Stimulated activated CD4-positive, alpha-beta T cell treated with anti-CD3 and anti-CD28 coated beads, Interleukin-15, amount 100 ng/mL, for 1 hour (primary cell): ENCODE measurements at places on chromosomes 12 and 14.

DNA sequence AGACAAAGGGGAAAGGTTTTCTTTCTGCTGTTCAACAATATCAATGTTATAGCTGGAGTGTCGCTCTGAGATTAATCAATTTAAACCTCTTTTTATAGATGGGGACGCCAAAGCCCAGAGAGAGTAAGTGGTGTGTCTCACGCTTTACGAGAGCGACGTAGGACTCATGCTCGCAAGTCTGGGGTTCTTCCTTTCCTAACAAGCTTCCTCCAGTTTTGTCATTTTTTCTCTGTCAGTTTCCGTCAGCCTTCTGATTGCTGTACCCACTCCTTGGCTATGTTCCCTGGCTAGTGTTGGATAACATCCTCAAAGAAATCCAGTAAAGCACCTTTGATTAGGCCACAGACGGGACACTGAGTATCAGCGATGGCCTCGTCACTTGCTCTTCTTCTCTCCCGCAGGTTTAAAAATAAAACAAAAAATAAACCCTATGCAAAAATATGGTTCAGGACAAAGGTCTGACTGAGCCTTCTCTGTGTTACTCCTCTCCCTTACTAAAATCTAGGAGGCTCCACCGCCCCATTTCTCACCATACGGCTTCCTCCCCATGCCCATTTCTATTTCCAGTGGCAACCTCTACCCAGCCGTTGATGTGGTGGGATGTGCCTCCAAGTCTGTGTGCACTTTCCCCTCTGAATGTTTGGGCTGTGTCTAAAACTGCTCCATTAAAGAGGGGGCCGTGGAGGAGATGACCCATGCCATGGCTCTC is 172.7 kb upstream of the PARP11 start:
- DNase-seq = no peak

GRCh38 chr12:105576261-105576660 is 245.8 kb downstream of the C12orf75 start:
- DNase-seq = no peak

GRCh38 chr14:81341370-81341769 is 58.8 kb downstream of the STON2 start:
- no peak for DNase-seq

GRCh38 chr14:88868558-88869159 is 44.2 kb downstream of the TTC8 start:
- DNase-seq = no peak

GRCh38 chr14:20720741-20721140 is 24.9 kb upstream of the EDDM3A start:
- no peak for DNase-seq

DNA sequence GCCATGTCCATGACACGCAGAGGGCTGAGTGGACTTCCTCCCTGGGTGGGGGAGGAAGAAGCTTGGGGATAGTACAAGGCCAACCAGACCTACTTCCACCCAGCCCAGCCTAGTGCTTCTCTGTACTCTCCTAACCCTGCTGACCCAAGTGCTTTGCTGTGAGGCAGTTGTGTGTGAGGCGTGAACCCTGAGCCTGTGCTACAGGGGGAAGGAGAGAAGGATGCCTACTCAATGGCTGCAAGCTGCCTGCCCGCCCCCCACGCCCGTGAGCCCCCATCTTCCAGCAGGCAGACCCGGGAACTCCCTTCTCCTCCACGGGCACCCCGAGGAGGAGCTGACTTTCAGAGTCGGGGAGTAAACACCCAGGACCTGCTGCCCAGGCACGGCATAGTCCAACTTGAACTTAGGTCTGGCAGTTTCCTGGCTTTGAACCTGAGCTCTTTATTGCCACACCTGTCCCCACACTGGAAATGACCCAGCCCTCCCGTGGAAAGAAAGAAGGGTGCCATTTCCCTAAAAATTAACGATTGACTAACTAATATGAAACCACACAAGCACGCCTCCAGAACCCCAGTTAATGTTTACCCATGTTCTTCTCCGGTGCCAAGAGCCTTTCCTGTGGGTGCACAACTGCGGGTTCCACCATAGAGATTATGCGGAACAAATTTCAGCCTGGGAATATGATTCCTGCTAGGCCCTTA is 10.8 kb downstream of the ALDH2 start:
- DNase-seq = no peak
